ENCODE measurements at places on chromosomes 11 and 22.

DNA sequence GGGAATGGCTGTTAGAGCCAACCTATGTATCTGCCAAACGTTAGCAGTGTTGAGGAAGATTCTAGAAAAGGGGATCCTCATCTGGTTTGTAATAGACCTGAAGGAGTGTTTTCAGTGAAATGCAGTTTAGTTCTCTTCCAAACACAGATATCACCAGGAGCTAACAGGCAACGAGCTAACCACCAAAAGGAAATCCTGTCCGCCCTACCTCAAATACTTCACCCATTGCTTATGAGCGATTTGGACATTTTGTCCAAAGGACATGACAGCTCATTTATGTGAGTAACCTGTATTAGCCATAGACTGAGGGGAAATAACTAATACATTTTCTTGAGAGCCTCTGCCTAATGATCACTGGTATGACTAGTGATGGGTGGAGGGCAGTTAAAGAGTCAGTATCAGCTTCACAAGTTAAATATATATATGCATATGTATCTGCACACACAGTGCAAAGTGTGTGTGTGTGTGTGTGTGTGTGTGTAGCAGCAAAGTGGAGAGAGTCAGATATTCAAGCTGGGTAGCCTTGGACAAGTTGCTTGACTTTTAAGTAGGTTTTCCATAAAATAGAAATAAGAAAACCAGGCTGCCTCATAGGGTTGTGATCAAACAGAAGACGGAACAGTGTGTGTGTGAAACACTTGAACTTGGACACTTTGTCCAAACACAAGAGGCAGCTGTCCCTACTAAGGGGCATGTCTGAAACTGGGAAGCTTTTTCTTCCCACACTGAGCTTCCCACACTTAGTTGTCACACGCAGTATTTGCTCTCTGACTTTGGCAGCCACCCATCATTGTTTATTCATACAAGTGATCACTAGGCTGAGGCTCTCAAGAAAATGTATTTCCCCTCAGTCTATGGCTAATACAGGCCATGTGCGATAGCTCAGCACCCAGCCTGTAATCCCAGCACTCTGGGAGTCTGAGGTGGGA lies 940 bp upstream of the C11orf91 start:
- peak; percentile 51 for DNase-seq

DNA sequence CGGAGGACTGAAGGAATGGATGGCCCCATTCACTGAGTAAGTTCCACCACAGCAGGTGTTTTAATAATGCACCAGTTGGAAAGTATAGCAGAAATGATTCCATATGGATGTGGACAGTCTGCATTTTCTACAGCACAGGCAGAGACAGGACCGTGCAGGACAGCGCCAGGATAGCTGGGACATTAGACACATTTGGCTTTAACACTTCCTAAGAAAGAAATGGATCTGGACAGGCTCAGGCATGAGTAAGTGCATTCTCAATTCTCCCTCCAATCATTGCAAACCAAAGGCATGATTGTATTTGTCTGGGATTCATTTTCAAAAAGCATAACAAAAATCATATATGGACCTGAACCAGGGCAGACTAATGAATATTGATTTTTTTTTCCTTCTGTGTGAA lies 233.0 kb upstream of the POU2AF2 start:
- no peak for DNase-seq

- DNase-seq: no peak
Measured at GRCh38 chr11:125925247-125925740, 20.6 kb upstream of the VSIG10L2 start.

DNA sequence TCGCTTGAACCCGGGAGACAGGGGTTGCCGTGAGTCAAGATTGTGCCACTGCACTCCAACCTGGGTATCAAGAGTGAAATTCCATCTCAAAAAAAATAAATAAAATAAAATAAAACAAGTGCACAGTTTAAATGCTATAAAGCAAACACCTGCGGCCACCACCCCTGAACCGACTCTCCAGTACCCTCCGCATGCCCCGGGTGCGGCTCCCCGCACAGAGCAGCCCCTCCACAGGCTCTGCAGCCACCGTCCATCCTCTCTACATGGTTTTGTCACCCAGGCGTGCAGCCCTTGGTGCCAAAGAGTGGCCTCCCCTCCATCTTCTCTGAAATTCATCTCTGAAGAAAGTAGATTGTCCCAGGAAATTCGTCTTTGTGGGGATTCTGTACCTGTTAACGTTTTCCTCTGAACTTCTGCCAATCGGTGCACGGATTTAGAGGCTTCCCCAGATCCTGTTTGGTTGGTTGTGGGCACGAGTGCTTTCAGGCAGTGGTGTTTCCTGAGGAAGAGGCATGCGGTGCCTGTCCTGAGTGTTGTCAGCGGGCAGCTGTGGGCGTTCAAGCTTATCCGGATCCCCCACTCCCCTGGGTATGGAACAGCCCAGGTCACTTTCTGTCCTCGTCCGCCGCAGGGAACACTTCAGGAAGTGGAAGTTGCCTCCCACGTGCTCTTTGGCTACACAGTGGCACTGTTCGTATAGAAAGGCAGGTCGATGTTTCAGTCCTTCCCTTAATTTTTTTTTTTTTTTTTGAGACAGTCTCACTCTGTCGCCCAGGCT lies 4.1 kb downstream of the MIOX start:
- DNase-seq: no peak

DNA sequence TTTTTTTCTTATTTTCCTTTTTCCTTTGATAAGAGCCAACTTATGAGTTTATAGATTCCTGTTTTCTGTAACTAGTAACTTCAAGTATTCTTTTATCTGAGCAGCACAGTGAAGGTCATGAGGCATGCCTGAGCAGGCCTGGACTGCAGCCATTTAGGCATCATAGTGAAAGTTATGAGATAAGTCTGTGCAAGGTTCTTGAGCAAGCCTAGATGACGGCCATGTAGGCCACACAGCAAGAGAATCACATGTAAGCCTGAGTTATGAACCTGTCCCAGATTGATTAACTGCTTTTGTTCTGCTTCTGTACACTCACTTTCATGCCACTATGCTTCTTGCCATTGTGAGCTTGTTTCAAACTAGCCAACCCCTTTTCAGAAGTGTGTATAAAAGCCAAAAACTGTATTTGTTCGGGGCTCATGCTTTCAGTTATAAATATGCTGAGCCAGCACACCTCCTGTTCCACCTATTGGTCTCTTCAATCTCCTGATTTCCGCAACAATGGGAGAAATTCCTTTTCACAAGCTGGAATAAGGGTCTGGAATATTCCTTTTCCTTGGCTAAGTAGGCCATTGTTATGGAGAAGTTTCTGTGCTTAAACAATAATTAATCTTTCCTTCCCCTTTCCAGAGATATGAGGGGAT lies 745.7 kb downstream of the FAM181B start:
- no peak for DNase-seq

DNA sequence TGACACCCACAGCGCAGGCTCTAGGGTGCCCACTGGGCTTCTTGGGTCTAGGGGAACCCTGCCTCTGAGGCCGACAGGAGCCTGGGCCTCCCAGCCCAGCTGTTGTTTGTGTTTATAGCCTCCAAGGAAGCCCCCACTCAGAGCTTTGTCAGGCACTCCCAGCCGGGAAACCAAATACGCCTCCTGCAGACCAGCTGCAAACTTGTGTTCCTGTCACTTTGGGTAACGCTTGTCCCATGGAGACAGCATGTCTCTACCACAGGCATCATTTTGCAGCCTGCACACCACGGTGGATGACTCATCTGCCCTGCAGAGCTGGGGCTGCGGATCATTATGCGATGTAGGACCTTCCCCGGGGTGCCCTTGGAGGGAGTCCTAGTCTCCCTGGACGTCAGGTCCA lies 40.6 kb upstream of the CRYBB3 start:
- peak; percentile 14 for DNase-seq

Data from adipocyte (in vitro differentiated cells).